ENCODE measurements at places on chromosomes 1 and 21. TPM values are rescaled to one million over a fixed set of nuclear protein-coding genes. Genes with fewer than 3 reads are reported as not detected.

ARHGEF10L gene
- total RNA-seq, result not detected

BCAR3 gene
- 0.62 TPM for total RNA-seq

DR1 gene
- total RNA-seq, result 85.4 TPM

IGSF3 gene
- 0.42 TPM for total RNA-seq

DMRTA2 gene
- not detected for total RNA-seq

- peaks cover under 1% of the 10 kb centered on the region for H3K36me3 ChIP-seq
- H3K27ac ChIP-seq, result no peak overlapping the region
- no peaks in the 10 kb centered on the region for H3K27me3 ChIP-seq
- H3K4me1 ChIP-seq, result peaks cover 40% of the 10 kb centered on the region
- DNase-seq, result no peak
Observed at GRCh38 chr1:156765666-156766065, 1.7 kb upstream of the PRCC start.

- DNase-seq, result no peak
- H3K36me3 ChIP-seq, result no peaks in the 10 kb centered on the region
- H3K4me1 ChIP-seq, result no peaks in the 10 kb centered on the region
- no peak overlapping the region for H3K27ac ChIP-seq
- no peak overlapping the region for H3K4me3 ChIP-seq
- H3K27me3 ChIP-seq, result no peaks in the 10 kb centered on the region
Observed at GRCh38 chr1:204846546-204846945, 24.1 kb upstream of the NFASC start.

DNA sequence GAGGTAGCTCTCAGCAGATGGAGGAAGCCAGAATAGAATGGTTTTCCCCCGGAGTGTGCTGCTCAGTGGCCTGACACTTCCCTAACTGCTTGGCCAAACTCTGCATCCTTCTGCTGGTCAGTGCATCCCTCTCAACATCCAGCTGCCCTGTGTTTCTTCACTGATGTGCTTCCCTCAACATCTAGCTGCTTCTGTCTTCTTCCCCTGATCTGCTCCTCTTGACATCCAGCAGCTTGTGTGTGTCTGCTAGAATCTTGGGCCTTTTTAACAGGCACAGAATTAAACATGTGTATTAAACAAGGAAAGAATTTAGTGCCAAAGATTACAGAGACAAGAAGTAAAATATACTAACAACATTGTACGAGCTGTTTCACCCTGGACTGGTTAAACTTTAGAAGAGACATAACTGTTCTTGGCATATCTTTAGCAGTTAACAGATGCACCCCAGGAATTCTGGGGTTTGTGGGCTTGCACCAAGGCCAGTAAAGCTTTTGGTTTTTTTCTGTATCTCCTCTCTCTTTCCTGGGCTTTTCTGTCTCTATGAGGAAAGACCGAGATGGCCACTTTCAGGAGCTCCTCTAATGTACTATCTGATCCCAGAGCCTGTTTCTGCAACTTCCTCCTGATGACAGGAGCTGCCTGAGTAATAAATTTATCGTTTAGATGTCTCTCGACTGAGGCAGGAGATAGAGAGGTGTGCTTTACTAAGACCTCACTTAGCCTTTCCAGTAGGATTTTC is 34.8 kb upstream of the HSD3B1 start:
- no peak for DNase-seq
- no peaks in the 10 kb centered on the region for H3K4me1 ChIP-seq
- H3K4me3 ChIP-seq, result no peak overlapping the region
- H3K27ac ChIP-seq, result no peak overlapping the region
- no peaks in the 10 kb centered on the region for H3K27me3 ChIP-seq

DNA sequence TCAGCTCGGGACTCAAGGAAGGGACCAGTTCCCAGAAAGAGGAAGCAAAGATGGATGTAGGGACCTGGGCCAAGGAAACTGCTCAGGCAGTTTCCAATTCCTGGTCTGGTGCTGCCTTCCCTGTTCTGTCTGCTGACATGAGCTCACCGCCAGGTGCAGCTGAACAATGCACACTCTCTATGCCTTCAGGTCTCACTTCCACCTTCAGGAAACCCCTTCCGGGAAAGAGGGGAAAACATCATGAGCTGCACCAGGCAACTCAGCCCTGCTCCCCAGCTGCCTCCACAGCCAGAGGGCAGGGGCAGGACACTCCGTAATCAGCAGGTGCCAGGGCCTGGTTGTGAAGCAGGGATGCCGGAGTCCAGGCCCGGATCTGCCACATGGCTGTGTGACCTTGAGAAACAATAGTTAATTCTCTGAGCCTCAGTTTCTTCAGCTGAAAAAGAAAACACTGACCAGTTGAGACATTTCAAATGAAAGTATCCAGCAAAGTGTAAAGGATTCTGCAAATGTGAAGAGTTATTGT is 27.8 kb downstream of the SMIM12 start:
- H3K4me1 ChIP-seq, result no peaks in the 10 kb centered on the region
- H3K27ac ChIP-seq, result no peak overlapping the region
- no peak for DNase-seq
- no peaks in the 10 kb centered on the region for H3K36me3 ChIP-seq
- H3K27me3 ChIP-seq, result no peaks in the 10 kb centered on the region

DNA sequence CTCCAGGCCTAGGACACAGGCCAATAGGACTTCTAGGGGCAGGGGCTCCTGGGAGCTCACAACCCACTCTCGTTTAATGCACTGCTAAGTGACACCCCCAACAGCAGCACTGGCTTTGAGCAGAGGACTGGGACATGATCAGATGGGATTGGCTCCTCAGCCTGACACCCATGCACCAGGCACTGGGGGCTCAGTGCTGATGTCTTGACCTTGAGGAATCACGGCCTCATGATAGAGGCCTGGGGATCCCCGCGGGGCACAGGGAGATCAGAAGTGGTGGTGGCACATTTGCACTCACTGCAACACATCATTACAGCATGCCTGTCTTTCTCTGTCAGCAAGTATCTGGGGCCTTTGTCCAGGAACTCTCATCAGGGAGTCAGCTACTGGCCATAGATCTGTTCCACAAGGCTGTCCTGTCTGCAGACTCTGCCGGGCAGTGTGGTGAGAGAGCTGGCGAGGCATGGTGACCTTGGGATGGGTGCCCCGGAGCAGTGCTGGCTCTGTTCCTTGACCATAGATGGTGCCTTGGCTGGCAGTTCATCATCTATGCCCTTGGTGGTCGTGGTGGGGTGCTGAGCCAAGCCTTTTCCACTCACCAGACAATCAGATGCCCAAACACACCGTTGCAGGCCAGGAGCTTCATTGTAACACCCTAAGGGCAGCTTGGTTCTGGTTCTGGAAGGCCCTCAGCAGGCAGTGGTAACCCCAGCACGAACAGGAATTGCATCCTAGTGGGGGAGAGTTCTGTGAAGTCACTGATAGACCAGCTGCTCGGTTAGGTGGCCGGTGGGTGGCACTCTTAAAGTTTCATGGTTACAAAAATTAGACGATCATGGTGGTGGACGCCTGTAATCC is 22.2 kb upstream of the PARP1 start:
- no peaks in the 10 kb centered on the region for H3K36me3 ChIP-seq
- H3K4me1 ChIP-seq, result peaks cover 4% of the 10 kb centered on the region
- no peak overlapping the region for H3K4me3 ChIP-seq
- no peak for DNase-seq
- H3K27me3 ChIP-seq, result no peaks in the 10 kb centered on the region

- no peaks in the 10 kb centered on the region for H3K36me3 ChIP-seq
- no peak for DNase-seq
- H3K27me3 ChIP-seq, result no peaks in the 10 kb centered on the region
- no peak overlapping the region for H3K4me3 ChIP-seq
- peaks cover 27% of the 10 kb centered on the region for H3K4me1 ChIP-seq
- no peak overlapping the region for H3K27ac ChIP-seq
Observed at GRCh38 chr1:229619614-229620013, 6.3 kb downstream of the TAF5L start.

GRCh38 chr1:3879099-3879498 is 21.0 kb downstream of the C1orf174 start:
- H3K36me3 ChIP-seq, result peaks cover 49% of the 10 kb centered on the region
- no peak overlapping the region for H3K4me3 ChIP-seq
- no peaks in the 10 kb centered on the region for H3K27me3 ChIP-seq
- H3K27ac ChIP-seq, result no peak overlapping the region
- no peak for DNase-seq
- no peaks in the 10 kb centered on the region for H3K4me1 ChIP-seq

DNA sequence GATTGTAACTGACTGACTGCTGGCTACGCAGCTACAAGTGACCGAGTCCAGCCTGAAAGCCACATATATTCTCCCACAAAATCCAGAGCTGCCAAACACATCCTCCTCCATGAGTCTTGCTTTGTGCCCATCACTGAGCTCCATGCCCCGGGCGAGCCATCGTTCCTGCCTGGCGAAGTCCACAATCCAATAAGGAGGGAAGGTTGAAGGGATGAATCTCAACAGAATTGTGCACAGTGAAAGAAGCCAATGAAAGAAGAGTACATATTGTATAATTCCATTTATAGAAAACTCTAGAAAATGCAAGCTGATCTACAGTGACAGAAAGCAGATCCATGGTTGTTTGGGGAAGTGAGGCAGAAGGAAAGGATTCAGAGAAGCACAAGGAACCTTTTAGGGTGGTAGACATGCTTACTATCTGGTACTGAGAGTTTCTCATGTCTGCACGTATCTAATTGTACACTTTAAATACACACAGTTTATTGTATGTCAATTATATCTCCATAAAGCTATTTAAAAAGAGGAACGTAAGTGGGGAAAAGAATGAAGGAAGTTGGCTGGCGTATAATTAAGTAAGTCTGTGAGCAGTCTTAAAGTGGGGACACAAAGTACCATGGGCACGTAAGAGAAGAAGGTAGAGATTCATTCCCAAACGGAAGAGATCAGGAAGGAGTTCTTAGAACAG is 115.9 kb upstream of the JUN start:
- H3K4me1 ChIP-seq, result peaks cover 18% of the 10 kb centered on the region
- no peak overlapping the region for H3K27ac ChIP-seq
- no peak for DNase-seq
- no peaks in the 10 kb centered on the region for H3K36me3 ChIP-seq
- H3K27me3 ChIP-seq, result no peaks in the 10 kb centered on the region

- no peak for DNase-seq
- no peak overlapping the region for H3K4me3 ChIP-seq
- no peak overlapping the region for H3K27ac ChIP-seq
- peaks cover 3% of the 10 kb centered on the region for H3K27me3 ChIP-seq
- H3K36me3 ChIP-seq, result no peaks in the 10 kb centered on the region
Observed at GRCh38 chr1:155039308-155039669, 5.7 kb downstream of the DCST1 start.

DNA sequence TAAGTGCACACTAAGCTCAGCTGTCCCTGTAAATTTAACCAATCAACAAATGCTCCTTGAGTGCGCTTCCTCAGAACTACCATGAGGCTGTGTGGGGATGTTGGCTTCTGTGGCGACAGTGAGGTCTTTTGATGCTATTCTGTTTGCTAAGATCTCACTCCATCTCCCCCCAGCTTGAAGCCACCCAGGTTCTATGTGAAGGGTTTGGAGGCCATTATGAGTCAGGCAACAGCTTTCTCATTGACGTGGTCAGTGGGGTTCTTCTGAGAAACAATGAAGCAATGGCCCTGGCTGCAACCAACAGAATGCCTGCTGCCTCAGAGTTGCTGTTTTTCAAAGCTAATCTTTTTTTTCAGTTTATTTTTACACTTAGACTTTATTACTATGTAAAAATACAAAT is 205.5 kb downstream of the PTBP2 start:
- no peak overlapping the region for H3K27ac ChIP-seq
- H3K27me3 ChIP-seq, result no peaks in the 10 kb centered on the region
- no peak overlapping the region for H3K4me3 ChIP-seq
- H3K4me1 ChIP-seq, result no peaks in the 10 kb centered on the region
- H3K36me3 ChIP-seq, result no peaks in the 10 kb centered on the region
- no peak for DNase-seq

DNA sequence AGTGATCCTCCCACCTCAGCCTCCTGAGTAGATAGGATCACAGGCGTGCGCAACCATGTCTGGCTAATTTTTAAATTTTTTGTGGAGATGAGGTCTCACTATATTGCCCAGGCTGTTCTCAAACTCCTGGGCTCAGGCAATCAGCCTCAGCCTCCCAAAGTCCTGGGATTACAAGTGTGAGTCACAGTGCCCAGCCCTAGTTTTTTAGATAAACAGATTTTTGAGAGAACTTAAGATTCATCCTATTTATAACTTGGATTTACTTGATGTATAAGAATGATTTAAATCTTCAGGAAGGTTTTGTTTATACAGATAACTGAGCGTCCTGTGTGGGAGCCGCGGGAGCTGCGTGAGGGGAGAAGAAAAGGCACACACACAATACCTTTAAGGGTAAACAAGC is 26.2 kb downstream of the HEYL start:
- H3K27me3 ChIP-seq, result peaks cover 2% of the 10 kb centered on the region
- no peaks in the 10 kb centered on the region for H3K36me3 ChIP-seq
- H3K27ac ChIP-seq, result no peak overlapping the region
- H3K4me1 ChIP-seq, result peaks cover 6% of the 10 kb centered on the region
- H3K4me3 ChIP-seq, result no peak overlapping the region

DNA sequence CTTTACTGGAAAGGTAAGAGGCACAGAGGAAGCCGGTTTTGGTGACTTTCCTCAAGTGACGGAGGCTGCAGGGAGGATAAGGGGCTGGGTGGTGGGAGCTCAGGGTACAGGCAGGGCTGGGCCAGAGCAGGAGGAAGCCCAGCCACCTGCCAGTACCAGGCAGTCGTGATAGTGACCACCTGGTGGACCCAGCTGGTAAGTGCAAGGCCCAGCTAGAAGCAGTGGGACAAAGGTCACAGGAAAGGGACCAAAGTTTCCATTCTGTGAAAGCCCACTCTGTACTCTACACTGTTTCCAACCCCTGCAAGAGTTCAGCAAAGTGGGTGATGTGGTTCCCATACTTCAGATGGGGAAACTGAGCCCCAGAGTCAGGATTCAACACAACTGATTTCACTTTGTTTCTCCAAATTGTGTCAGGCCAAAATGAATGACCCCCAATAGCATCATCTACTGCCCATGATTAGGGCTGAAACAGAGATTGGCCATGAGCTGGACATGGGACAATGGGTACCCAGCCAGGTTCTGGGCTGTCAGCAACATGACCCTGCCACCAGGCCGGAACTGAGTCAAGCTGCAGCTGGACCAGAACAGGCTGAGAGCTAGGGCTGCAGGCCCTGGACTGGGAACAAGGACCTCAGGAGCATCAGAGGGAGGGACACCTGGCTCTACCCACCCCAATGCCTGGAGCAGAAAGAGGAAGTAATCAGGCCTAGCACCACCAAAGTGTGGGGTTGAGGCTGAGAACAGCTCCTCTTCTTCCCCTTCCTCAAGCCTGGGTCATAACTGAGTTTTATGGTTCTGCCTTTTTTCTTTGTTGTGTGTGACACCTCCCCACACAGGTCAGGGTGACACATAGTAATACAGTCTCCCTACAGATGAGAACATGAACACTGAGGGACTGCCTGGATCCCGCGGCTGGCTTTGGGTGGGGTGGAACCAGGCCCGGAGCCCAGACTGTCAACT is 50.2 kb downstream of the KCNN3 start:
- H3K36me3 ChIP-seq, result no peaks in the 10 kb centered on the region
- no peaks in the 10 kb centered on the region for H3K27me3 ChIP-seq
- H3K4me3 ChIP-seq, result no peak overlapping the region

DNA sequence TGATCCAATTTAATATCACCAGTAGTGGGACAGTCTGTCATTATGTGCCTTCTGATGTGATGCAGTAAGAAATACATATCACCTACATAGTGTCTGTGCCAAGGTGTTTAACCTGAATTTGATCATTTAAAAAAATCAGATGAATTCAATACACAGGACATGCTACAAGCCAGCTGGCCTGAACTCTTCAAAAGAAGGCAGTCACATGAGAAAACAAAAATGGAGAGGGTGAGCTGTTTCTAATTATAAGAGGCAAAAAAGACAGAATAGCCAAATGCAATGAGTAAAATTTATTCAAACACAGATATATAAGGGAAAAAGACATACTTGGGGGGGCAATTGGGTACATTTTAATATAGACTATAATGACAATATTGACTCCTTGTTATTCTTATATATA is 66.5 kb downstream of the ST3GAL3 start:
- H3K36me3 ChIP-seq, result peaks cover 5% of the 10 kb centered on the region
- no peak overlapping the region for H3K4me3 ChIP-seq
- no peaks in the 10 kb centered on the region for H3K4me1 ChIP-seq
- DNase-seq, result no peak

Measured in CD4-positive, CD25-positive, alpha-beta regulatory T cell (primary cell).